ENCODE measurements at places on chromosomes 4 and X.
A peak's percentile ranks its signal among the peaks of the same experiment; 100 is the strongest.

DNA sequence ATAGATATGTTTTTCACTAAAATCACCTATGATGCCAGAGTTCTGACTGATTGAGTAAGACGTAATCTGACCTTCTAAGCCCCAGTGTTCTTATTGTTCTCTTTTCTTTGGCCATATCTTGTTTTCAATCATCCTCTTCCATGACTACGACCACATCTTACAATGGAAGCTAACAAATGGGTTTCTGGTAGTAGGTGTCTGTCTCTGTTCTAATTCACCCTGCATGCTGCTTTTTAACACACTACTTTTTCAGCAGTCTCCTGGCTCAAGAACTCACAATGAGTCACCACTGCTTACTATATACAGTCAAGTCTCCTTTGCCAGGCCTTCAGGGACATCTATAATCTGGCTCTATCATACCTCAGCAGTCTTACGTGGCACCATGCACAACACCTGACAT is 146.1 kb downstream of the NEXMIF start:
- DNase-seq, result no peak

DNA sequence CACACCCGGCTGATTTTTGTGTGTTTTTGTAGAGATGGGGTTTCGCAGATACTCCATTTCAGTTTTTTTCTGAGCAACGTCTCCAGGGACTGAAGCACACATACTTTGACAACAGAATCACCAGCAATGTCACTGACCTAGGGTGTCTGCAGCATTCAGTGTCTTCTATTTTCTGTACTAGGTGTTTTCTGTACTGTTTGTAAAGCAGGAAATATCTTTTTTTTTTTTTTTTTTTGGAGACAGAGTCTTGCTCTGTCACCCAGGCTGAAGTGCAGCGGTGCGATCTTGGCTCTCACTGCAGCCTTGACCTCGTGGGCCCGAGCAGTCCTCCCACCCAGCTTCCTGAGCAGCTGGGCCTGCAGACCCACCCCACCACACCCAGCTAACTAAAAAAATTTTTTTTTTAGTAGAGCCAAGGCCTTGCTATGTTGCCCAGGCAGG is 8.9 kb downstream of the ADD1 start:
- DNase-seq, result no peak

DNA sequence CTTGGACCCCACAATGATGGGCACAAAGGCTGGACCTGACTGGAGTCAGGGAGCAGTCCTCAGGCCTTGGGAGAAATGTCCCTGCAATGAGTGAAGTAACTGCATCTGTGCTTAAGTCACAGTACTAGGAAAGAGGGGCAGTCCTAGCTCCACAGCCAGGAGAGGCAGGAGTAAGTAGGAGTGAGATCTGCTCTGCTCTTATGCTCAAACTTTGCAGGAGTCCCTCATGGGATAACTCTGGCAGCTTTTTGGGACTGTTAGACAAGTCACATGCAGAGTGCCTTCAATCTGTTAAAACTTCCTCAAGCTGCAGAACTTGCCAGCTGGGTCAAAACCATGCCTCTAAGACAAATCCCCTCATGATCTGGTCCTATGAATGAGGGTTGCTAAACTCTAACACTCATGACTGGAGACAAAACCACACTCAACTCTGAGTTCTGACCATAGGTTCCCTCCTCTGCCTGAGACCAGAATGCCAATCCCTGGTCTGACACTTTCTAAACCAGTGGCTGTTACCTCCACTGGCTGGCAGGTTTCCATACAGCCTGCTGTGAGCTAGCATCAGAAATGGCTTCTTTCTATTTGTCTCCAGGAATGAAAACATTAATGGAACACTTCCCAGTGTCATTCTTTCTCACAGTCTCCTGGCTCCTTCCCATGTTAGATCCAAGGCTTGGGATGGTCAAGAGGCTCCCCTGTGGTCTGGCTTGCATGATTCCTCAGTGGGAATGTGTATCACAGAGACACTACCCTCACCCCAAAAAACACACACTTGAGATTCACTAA is 819.3 kb downstream of the PCDH7 start:
- no peak for DNase-seq

- DNase-seq, result no peak
These were observed 5.9 kb downstream of the NAA11 start for GRCh38 chr4:79319975-79320374.

DNA sequence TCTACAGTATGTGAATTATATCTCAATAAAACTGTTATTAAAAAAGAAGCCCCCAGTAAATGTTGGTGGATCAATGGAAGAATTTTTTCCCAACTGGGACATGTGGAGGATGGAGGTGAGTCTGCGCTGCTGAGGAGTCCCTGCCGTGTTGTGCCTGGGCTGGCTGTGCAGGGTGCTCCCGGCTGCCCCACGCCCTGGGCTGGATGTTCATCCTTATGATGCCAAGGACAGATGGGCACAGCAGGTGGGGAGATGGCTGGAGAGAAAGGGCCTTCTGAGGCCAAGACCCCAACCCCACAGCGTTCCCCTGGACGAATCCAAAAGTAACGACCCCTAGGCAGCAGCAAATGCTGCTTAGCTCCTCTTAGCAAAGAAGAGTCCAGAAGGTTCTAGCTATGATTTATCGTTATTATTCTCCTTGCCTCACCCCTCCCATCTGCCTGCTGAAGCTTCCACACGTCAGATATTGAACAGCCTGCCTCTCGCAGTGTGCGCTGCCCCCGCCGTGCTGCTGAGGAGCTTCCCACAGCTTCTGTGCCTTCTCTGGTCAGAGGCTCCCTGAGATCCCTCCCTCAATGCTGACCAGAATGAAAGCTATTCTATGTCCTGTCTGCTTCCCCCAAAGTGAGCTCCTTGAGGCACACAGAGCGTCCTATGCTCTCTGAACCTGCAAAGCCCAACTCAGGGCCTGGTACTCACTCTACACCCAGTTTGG is 26.5 kb downstream of the HMX1 start:
- DNase-seq, result no peak

DNA sequence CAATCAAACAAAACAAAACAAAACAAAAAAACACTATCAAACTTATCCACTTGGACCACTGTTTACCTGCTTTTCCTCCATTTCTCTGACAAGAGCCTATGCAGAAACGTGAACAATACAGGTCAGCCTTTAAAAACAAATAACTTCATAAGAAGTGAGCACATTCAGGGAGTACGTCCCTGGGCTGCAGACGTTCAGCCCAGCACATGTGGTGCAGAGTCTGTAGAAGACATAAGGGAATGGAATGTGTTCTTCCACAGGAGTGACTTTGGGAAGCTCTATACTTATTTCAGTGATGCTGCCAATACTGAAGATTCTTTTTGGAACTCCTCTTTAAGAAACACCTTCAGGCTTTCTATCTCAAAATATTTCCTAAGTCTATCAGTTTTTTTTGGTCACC is 120.6 kb downstream of the SPRY1 start:
- DNase-seq, result no peak

- DNase-seq, result no peak
These were observed 134.1 kb downstream of the GABRG1 start for GRCh38 chr4:45989775-45990174.

GRCh38 chr4:948101-948935 is 16.1 kb downstream of the TMEM175 start:
- no peak for DNase-seq

DNA sequence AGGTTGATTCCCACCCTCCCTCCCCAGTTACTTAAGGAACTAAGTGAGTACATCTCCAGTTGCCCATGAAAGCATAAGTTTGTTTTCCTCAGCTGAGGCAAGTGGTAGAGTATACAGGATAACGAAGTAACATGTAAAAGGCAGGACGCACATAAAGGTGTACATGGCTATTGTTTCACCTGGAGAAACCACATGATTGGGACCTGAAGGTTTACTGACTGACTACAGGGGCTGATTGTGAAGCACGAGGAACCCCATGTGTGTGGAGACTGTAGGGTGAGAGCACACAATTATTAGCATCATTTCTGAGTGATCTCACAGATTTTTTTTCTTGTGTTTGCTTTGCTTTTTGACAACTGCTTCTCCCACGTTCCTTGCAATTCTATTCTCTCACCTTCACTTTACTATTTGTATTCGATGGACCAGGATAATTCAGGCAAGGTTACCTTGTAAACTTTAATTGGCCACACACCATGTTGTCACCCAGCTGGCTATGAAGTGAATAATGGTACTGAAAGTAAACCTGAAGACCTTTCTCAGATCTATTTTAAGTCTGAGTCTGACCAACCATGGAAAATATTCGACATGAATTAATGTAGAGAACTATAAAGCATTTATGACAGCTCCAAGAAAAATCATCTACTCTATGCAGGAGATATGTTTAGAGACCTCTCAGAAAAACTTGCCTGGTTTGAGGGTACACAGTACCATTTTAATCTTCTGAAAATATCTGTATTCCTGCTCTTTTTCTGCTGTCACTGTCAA is 102.5 kb upstream of the MYOZ2 start:
- DNase-seq, result no peak

DNA sequence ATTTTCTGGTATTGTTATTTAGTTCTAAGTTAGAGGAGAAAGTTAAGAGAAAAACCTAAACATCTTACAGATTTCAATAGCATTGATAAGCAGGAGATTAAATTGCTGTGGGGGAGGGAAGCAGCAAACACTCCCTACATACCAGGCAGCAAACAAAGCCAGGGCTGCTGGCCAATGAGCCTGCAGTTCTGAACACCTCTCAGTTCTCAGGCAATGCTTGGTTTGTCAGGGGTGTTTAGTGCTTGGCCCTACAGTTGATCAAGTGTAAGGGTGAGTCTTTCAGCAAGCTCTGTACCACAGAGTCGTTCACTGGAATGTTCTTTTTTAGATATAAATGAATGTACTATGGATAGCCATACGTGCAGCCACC is 38.6 kb downstream of the EGFL6 start:
- no peak for DNase-seq

DNA sequence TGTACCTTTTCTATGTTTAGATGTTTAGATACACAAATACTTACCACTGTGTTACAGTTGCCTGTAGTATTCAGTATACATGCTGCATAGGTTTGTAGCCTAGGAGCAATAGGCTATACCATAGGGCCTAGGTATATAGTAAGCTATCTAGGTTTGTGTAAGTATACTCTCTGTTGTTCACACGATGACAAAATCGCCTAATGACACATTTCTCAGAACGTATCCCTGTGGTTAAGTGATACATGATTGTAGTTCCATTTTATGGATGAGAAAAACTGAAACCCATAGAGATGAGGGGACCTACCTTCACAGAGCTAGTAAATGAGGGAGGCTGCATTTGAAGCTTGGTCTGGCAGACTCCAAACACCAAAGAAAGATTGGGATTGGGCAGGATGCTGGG is 79.4 kb upstream of the EFNB1 start:
- no peak for DNase-seq

DNA sequence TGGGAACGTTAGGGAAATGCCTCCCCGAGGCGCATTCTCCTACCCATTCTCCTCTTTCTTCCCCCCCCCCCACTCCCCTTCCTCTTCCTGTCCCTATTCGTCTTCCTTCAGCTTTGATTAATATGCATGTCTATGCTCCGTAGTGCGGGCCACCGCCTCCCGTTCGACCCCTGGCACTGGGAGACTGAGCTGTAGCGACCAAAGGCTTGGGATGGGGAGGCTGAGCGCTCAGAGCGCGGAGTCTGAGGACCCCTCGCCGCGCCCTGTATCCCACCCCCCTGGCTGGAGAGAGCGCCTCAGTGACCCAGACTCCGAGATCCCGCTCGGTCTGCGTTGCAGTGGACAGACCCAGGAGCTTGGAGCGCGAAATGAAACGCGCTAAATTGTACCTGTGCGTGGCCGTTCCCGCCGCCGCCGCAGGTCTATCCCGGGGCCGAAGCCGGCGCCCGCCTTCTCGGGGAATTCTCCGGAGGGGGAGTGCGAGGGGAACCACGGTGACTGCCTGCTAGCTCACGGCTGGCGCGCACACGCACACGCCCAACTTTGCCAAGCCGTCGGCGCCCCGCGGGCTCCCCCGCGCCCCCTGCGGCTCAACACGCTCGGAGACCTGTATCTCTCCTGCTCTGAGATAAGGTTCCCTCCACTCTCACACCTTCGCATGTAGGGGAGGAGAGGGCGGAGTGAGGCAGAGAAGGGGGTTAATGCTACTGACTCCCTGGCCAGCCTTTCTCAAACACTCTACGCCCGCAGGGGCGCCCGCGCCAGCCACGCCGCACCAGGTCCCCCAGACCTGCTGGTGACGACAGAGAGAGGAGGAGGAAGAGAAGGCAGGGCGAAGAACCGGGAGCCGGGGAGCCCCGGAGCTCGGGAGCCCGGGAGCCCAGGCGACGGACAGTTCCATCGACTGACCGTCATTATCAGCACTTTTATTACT is 1.5 kb upstream of the PTCHD1 start:
- no peak for DNase-seq

DNA sequence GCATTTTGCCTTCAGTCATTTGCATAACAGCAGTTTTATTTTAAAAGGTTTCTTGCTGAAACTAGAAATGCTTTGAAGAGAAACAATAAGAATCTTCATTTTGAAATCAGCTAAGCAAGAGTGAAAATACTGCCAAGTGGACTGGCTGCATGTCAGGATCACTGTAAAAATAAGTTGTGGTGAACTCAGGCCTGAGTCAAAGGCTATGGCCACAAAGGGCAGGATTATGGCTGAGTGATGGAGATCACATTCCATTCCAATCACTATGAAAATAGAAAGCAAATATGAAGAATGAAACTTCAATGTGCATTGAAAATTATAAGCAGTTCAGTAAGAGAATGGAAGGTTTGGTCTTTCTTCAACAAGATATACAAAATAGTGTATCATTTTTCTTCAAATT is 224.5 kb downstream of the PCDH18 start:
- DNase-seq, result no peak

DNA sequence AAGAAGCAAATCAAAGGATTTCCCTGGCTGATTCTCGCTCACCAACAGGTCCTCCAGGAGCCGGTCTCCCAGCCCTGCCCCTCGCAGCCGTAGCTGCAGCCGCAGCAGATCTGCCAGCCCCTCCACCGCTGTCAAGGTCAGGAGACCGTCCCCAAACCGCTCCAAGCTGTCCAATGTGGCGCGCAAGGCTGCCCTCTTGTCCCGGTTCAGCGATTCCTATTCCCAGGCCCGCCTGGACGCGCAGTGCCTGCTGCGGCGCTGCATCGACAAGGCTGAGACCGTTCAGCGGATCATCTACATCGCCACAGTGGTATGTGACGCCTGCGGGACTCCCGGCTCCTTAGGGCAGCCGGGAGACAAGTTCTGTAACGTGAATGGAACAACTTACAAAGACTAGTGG is 25.6 kb downstream of the SPATA18 start:
- no peak for DNase-seq

DNA sequence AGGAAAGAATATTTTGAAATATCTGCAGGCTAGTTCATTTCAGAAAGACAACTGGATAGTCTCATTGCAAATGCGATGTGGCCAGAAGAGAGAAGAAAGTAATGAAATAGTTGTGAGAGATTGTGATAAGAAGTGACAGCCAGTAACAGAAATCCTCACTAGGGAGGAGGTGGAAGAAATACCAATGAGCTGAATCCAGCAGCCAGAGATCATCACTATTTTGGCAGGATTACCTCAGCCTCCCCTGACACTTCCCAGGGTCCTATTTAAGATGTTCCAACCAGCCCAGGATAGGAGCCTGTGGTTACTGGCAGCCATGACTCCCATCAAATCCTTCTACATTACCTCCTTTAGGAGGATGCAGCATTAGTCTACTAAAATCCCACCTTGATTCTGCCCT is 76.7 kb upstream of the ARHGAP24 start:
- DNase-seq, result no peak

- no peak for DNase-seq
These were observed 31.2 kb upstream of the PPM1K start for GRCh38 chr4:88315460-88316017.

- no peak for DNase-seq
These were observed 68.5 kb downstream of the GALNT7 start for GRCh38 chr4:173237152-173237551.

- peak; percentile 77 for DNase-seq
These were observed 1.1 kb downstream of the HSPA4L start for GRCh38 chr4:127783026-127783769.

Measured in right lung (tissue), 10 donors.